ENCODE measurements at places on chromosomes 2 and 18.

GRCh38 chr2:54949431-54949830, 100.8 kb downstream of the RTN4 start:
- no peak for DNase-seq

DNA sequence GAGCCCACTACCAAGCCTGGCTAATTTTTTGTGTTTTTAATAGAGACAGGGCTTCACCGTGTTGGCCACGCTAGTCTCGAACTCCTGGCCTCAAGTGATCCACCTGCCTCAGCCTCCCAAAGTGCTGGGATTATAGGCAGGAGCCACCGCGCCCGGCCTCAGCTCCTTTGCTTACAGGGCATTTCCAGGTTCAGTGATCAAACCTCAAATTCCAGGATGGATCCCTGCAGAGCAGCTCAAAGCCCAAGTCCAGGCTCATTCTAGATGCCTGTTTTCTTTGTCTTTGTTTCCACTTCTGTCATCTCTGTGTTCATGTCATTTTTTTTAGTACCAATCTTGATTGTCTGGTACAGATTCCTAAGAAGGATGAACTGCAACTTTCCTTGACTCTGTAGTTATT, 41.9 kb downstream of the TNFRSF11A start:
- no peak for DNase-seq

DNA sequence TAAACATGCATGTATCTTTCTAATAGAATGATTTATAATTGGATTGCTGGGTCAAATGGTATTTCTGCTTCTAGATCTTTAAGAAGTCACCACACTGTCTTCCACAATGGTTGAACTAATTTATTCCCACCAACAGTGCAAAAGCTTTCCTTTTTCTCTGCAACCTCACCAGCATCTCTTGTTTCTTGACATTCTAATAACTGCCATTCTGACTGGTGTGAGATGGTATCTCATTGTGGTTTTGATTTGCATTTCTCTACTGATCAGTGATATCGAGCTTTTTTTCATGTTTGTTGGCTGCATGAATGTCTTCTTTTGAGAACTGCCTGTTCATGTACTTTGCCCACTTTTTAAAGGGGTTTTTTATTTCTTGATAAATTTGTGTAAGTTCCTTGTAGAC, 182.5 kb downstream of the ANKRD44 start:
- DNase-seq = no peak

DNA sequence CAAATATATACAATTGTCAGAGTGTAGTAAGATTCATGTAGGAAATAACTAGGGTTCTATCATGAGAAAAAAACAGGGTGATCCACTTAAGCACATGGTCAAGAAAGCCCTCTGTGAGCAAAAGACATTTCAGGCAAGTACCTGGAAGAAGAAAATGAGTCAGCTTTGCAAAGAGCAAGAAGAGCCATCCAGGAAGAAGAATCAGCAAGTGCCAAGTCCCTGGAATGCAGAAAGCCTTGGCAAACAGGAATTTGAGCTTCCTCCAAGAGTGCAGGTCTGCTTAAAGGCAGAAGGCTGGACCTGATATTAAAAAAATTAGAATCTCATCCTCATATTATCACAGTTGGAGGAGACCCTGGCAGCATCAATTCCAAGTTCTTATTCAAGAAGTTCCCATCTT, 188.5 kb upstream of the CELF4 start:
- DNase-seq = no peak

- no peak for DNase-seq
These were observed 17.4 kb upstream of the IHH start for GRCh38 chr2:219078126-219078525.

DNA sequence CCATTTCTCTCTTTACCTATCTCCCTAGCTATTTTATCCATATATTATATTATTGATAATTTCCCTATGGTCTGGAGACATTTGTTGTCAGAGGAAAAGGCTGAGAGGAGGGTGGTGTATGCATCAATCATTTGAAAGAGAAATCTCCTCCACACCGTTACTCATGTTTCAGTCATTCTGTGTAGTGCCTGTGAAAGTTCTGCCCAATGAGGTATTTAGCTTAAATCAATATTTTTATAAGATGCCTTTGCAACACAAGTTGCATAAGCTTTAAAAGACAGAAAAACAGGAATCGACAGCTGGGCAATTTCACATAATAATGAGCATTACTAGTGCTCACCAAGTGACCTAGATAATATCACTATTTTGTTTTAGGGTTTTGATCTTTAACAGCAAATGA, 363.7 kb upstream of the FSIP2 start:
- DNase-seq = no peak

DNA sequence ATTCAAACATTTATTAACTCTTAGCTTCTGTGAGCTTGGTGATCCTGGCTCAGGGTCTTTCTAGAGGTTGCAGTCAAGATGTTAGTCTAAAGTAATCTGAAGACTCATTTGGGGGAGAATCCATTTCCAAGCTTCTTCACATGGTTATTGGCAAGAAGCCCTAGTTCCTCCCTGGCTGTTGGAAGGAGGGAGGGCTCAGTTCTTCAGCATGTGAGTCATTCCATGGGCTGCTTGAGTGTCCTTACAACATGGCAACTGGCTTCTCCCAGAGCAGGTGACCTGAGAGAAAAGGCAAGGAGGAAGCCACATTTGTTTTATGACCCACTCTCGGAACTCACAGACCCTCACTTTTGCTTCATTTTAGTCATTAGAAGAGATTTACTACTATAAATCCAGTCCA, 10.6 kb upstream of the C2orf74 start:
- DNase-seq = no peak

DNA sequence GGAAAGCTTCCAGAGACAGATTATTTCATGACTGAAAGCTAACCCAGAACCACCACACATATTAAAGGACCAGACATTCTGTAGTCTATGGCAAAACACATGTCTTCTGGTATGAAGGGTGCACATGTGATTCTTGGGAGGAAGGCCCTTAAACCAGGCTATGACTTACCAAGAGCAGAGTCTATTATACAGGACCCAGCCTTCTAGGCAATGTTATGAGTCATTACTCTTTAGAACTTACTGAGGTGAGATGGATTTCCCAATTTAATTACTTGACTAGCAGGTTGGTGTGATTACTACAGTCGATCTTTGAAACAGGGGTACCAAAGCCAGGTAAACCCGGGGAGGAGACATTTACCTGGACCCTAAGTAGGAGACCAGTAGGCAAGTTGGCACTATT, 350.8 kb downstream of the TRIB2 start:
- DNase-seq = no peak

DNA sequence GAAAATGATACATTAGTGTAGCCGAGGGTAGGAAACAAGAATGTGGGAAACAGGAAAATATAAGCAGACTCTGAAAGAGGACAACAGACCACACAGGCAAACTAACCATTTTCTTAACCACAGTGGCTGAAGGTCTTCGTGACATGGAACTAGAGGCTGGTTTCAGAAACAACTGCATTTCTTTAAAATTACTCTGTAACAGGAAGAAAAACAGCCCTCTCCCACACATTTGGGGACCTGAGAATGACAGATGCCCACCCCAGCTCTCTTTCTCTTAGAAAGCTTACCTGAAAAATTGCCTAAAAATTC, 13.8 kb upstream of the SLC25A52 start:
- DNase-seq = no peak

DNA sequence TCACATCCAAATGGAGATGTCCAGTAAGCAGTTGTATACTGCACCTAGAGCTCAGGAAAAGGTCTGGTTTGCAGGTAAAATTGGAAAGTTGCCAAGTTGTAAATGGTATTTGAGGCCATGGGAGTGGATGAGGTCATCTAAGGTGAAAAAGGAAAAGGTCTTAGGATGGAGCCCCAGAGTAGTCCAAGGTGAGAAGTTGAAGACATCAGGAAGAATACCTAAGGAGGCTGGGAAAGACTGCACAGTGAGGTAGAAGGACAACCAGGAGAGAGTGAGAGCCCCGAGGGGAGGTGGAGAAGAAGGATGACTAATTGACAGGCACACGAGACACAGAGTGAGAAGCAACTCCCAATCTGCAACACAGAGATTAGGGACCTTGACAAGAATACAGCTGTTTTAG, 10.7 kb downstream of the DPP4 start:
- no peak for DNase-seq

GRCh38 chr2:58834404-58834803, 593.3 kb upstream of the FANCL start:
- no peak for DNase-seq

DNA sequence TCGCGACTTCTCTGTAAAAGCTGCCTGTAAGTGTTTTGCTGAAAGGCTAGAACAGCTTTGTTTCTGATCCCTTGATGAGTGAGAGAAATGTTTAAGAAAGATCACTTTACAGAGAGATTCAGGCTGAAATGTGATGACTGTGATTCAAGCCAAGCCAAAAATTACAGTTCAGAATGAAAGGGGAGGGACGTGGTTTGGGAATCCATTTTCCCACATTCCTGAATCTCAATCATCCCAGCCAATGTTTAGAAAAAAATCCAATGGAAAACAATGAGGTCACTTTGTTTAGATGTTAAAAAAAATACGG, 416.7 kb downstream of the ARHGAP15 start:
- DNase-seq = no peak

DNA sequence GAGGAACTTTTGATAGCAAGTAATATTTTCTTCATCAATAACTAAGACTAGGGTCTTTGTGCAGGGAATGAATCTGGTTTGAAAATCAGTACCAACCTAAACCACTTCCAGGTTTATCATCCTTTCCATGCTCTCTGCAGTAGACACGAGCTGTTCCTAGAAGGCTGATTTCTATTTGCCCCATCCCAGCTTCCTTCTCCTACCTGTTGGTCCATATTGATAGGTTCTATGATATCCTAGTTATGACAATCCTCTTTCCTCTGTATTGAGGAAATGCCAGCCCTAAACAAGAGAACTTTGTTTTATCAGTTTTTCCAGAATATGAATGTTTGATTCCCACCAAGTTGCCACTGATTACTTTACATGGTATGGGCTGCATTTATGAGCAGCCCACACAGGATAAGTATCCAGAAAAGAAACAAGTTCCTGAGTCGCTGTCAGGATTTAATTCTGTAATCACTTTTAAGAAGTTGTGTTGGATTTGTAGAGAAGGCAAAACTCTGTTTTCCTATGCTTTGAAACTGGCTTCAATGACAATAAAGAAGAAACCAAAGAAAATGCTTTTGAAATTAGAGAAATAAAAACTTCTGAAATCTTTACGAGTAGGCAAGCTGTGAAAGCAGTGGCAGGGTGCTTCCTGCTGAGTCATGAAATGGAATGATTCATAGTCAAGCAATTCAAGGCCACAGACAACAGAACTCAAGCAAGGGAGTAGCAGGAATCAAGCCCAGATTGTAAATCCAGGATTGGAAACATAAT, 37.3 kb upstream of the TANK start:
- DNase-seq = no peak

- no peak for DNase-seq
These were observed 649.5 kb downstream of the SLC4A3 start for GRCh38 chr2:220276741-220277444.
